ENCODE measurements at places on chromosomes 13 and 19.

DNA sequence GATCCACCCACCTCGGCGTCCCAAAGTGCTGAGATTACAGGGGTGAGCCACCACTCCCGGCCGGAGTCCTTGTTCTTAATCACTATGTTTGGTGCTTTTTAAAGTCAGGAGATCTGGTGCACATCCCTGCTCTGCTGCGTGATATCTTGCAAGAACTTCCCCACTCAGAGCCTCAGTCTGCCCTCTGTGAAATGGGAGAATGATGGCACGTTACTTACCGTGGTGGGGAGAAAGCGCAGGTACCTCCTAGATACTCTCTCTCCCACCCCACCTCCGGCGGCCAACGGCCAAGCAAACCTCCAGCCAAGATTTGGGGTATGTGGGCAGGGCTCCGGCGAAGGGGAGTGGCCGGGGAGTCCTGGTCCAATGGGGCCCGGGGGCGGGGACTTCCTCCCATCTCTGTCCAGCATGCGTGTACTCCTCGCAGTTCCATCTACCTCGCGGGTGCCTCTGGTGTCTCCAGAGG is at the start of gene RYR1:
Gene RYR1, plus strand, starts transcription at position 424 of the 466 bp plus-strand sequence. CDS start 139 bp downstream, outside the sequence.
- DNase-seq, result no peak

DNA sequence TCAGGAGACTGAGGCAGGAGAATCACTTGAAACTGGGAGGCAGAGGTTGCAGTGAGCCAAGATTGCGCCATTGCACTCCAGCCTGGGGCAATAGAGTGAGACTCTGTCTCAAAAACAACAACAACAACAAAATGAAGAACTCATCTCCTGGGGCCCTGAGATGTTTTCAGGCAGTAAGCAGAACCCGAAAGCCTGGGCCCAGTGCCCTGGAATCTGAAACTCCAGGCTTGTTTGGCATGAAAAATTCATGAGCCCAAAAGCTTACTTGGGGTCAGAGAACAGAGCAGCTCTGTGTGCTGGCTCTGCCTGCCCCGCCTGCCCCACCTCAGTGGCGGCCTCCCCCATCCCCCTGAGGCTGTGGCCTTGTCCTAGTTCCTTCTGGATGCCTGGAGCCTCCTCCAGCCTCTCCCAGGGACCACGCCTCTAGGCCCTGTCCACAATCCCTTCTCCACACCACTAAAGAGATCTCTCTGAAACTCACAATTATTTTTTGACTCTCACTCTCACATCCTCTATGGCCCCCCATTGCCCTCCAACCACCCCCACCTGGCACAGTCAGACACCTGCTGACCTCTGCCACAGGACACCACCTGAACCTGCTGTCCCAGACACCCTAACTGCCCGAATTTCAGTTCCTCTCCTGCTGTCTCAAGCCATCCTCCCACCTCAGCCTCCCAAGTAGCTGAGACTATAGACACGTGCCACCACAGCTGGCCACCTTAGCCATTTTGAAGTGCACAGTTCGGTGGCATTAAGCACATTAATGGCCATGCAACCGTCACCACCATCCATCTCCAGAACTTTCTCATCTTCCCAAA is 6.9 kb upstream of the AP1M2 start:
- DNase-seq, result peak; percentile 61

DNA sequence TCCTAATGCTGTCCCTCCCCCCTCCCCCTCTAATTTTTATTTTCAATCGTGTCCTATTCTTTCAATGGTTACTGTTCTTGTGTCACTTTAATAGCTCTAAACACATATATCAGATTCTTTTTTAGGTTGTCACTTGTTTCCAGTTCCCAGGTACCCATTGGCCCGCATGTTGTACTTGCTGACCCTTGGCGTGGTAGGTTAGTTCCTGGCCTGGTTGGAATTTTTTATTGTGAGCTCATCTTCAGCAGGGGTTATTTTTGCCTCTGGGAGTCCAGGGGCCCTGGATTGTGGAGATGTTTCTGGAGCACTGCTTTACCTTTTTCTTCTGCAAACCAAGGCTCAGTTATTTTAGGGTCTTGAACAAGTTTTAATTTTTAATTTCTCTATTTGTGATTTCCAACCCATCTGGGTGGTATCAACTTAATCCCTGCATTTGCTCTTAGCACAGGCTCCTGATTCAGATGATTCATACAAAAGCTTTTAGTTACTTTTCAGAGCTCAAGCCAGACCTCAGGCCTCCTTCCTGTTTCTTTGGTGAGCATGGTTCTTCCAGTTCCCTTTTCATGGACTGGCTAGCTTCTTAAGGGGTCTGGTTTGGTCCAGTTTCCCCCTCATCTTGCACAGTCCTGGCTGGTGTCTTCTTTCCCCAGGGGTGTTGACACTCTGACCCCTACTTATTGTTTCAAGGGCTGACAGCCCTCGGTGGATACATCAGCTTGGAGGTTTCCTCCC is 220.5 kb downstream of the TM9SF2 start:
- no peak for DNase-seq

GRCh38 chr13:114140131-114140905 is 7.9 kb upstream of the RASA3 start:
- no peak for DNase-seq

- peak; percentile 40 for DNase-seq
These were observed 24.2 kb upstream of the RFC3 start for GRCh38 chr13:33793726-33794125.

- no peak for DNase-seq
These were observed 540.8 kb downstream of the OLFM4 start for GRCh38 chr13:53569453-53569852.

DNA sequence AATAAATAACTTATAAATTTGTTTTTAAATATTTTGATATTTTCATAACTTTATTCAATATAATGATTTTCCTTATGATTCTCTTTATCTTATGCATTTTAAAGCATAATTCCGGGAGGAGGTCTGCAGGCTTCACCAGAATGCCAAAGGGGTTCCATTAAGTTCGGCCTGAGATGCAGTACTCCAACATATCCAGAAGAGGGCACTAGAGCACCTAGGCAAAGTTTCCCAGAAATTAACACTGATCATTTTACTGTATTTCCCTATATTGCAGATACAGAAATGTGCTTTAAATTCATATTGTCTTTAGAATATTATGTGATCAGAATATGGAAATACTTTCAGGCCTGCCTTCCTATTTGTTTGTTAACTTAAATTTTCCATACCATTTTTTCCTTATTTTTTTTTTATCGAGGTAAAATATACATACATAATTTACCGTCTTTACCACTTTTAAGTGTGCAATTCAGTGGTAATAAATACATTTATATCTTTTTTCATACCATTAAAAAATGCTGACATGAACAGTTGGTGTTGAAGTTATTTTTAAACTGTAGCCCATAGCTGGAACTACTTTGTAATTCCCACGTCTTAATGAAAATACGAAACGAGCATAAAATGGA is 58.9 kb upstream of the TM9SF2 start:
- peak; percentile 46 for DNase-seq

DNA sequence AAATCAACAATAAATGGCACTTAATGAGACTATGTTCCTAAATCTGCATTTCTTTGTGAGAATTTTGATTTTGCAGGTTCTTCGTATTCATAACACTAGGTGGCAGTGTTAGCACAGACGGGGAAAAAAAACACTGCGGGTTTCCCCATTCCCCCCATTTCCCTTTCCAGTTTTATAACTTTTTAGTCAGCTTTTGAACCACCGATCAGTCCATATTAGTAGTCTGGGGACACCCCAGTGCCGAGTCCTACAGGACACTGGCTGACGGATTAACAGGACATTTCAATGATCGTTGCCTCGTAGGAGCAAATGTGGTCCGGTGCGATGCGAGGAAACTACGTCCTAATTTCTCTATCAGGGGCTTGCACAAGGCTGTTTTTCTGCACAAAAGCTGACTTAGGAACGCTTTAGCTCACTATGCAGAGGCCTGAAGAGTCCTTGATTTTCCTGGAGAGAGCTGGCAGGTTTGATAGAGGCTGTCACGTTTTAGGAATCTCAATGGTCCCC is 234.3 kb downstream of the LMO7 start:
- peak; percentile 27 for DNase-seq

GRCh38 chr13:101218484-101218883 is 197.8 kb downstream of the NALCN start:
- DNase-seq, result no peak

DNA sequence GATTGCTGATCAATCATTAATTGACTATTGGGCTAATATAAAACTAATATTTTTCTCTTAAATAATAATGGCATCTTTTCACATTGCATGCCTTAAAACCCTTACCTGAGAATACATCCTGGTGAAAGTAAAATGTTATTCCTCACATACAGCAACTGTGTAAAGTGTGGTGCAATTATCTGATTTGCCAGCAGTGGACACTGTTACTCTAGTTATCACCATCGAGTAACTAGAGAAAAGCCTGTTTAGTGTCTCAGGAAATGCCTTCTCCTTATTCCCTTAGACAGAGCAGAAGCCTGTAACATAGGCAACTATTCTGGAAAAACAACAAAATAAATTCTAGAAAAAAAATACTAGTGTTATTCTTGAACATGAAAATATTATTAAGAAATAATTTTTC is 459.8 kb downstream of the FGF14 start:
- DNase-seq, result peak; percentile 5

DNA sequence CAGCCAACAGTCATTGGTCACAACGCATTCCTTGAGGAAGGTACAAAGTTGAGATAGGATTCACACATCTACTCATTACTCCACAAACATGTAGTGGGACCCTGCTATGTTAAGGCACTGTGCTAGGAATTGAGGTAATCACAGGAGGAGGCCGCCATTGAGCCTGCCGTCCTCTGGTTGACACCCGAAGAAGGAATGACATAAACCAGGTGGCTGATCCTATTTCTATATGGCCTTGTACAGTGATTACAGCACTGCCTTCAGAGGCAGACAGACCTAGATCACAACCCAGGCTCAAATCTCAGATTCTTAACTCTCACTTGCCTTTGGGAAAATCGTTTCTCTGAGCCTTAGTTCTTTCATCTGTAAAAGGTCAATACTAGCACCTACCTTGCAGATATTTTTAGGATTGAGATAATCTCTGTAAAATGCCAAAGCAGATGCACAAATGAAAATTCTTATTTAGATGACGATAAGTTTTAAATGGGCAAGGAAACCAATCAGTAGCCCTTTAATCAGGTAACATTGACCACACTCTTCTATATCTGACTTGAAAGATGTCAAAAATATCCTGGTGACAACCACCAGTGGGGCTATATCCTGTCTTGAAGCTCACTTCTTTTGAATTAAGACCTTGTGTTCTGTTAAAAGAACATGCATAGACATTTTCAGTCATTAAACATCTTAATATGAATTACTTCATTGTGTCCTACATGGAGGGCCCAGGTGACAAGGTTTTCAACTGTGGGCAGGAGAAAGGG is 251.6 kb downstream of the KCTD12 start:
- DNase-seq, result no peak

GRCh38 chr19:49200238-49200862 is 42.8 kb downstream of the TRPM4 start:
- DNase-seq, result no peak

GRCh38 chr13:110056640-110057039 is 250.3 kb downstream of the COL4A1 start:
- no peak for DNase-seq

DNA sequence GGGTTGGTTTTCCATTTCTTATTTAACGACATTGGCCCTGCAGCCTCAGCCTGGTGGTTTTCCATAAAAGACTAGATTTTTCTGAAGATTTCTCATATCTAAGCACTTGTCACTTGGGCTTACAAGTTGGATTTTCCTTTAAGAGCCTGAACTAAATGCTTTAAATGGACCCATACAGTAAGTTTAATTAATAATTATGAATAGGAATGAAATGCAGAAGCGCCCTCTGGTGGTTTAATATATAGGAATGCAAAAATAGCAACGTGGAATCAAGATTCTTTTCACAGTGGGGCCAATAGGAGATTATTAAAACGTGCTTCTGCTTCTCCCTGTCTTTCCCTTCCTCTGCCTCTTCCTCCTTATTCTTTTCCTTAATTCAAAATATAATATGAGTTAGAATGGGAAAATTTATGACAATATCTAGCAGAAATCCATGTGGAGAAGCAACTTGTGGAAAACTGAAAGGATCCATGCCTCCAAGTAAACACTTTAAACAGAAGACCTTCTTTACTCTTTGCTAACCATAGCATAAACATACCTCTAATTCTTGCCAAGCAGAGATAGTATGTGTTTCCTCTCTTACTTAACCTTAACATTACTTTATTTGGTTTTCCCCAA is 324.0 kb downstream of the GPC5 start:
- no peak for DNase-seq

GRCh38 chr19:35942235-35942634 is 6.1 kb downstream of the LRFN3 start:
- DNase-seq, result no peak

DNA sequence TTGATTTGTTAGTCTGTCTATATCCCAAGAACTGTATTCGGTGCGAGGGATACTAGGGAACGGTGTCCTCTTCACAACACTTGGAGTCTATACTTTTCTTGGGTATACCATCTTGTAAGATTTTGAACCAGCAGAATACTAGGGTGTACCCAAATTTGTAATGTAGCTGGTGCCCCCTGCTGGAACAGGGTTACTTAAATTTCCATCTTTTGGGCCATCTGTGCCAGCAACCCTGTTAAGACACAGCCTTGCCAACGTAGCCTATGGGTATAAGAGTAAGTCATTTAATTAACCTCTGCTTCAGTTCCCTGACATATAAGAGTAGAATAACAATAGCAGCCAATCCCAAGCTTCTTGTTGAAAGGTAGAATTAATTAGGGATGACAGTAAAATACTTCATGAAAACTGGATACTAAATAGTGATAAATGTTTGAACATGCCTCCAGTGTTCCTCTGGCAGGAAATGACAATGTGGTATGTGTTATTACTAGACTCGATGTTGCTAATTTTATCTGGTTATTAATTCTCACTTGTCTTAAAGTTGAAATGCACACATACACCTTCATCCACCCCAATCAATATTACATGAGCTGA is 607.6 kb downstream of the FGF9 start:
- peak; percentile 42 for DNase-seq

GRCh38 chr13:84823528-84823927 is 941.3 kb upstream of the SLITRK1 start:
- DNase-seq, result no peak

DNA sequence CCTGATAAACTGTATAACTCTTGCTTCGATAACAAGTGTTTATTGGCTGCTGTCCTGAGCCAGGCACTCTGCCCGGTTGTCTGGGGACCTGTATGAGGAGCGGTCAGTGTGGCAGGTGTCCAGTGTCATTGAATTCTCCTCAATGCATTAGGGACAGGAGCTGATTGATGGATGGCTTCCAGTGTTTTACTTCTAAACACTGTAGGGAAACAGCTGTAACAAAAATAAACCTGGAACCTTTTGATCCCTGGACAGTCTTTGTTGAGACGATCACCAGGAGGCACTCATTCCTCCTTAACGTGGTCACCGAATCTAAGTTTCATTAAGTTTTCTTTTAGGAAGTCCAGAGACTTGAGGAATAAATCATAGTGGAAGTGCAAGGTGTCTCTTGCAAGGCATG is 17.9 kb downstream of the UBAC2 start:
- DNase-seq, result no peak

GRCh38 chr13:59609421-59609820 is 554.3 kb downstream of the DIAPH3 start:
- DNase-seq, result no peak

GRCh38 chr13:73991884-73992283 is 142.3 kb downstream of the KLF12 start:
- DNase-seq, result no peak

- DNase-seq, result no peak
These were observed 39.5 kb downstream of the PAN3 start for GRCh38 chr13:28177877-28178276.
